ENCODE measurements at places on chromosomes 16 and 17.

- no peak for DNase-seq
These were observed 103.7 kb downstream of the GRIN2A start for GRCh38 chr16:10078541-10078949.

- DNase-seq, result peak; percentile 31
These were observed 11.1 kb downstream of the PIMREG start for GRCh38 chr17:6455321-6455705.

DNA sequence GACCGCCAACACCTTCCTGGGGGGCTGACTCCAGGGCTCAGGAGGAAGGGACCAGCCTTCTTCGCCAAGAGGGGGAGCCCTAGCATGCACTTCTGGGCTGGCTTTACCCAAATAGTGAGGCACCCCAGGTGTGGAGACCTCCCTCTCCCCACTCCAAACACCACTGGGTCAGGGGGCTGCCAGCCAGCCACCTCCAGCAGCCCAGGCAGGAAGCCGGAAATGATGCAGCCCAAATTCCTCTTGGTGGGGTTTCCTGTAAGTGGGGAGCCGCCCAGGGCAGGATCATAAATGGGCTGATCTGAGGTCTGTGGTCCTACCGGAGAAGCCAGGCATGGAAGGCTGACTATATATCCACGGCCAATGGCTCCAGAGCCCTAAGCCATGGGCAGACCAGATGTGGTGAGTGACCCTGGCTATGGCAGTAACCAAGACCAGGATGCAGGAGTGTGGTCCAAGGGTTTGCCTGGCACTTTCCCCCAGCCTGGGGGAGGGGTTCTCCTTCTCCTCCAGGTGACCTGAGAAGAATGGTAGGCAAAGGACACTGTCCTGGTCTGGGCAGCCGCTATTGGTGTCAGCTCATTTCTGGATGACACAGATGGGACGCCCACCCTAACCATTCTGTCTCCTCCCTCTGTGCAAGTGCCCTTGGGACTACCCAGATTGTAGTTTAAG lies 4.2 kb downstream of the GIT1 start:
- no peak for DNase-seq

DNA sequence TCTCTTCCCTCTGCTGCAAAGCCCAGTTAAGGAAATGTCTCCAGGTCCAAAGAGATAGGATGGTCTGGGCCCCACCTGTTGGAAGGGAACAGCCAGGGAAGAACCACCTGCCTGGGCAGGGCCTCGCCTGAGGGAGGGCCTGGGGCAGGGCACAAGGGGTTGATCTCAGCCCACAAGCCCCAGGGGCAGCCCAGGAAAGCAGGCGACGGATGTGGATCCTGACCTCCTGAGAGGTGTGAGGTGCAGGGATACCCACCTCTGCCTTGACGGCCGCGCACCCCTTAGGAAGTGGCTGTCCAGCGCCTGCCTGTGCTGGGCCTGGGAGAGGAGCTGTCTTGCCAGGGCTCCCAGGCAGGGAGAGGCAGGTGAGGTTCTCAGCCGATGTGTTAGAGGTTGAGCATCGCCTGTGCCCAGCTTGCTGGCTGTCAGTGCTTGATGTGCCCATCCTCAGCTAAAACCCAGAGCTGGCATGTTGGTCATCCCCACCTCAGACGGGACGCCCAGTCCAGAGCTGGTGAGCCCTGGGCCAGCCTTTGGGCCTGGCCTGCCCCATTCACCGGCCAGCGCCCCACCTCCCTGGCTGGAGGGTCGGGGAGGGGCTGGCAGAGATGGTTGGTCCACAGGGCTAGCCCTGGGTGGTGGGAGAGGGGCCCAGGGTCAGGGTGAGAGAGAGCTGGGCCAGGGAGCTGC lies 434 bp downstream of the CEMP1 start:
- DNase-seq, result no peak

- no peak for DNase-seq
These were observed 155.3 kb downstream of the CYB561 start for GRCh38 chr17:63290784-63291183.

GRCh38 chr16:9311303-9311954 lies 220.0 kb downstream of the HAPSTR1 start:
- no peak for DNase-seq

- DNase-seq, result no peak
These were observed 19.9 kb upstream of the ATP2C2 start for GRCh38 chr16:84348386-84348888.

GRCh38 chr17:43479948-43480347 lies 3.8 kb upstream of the DHX8 start:
- DNase-seq, result no peak

- no peak for DNase-seq
These were observed 18.1 kb downstream of the CLTC start for GRCh38 chr17:59637611-59638310.

DNA sequence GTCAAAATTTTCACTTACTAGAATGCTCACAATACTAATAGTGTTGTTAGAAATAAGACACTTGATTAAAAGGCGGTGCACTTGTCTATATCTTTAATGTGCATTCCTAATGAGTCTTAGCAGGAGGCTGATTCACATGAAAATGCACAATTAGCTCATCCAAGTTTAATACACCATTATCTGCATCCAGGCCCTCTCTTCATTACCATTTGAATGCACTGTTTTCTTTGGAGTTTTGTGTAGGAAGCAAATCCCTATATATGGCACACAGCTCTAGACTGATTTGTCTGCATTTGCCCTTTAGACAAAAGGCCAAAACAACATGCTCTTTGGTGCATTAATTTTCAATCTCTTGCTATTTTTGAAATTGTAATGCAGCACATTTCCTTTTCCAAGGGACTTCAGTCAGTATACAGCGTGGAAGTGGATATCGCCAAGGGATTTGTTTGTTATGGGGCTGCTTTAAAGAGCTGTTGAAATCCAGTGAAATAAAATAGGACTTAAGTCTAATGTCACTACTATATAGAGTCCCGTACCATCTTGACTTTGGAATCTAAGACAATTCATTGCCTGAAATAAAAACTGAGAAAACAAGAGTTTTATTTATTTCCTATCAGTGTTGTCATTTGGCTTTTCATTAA lies 257.6 kb upstream of the CPHXL start:
- DNase-seq, result no peak

GRCh38 chr16:81836279-81837054 lies 57.4 kb downstream of the PLCG2 start:
- no peak for DNase-seq

DNA sequence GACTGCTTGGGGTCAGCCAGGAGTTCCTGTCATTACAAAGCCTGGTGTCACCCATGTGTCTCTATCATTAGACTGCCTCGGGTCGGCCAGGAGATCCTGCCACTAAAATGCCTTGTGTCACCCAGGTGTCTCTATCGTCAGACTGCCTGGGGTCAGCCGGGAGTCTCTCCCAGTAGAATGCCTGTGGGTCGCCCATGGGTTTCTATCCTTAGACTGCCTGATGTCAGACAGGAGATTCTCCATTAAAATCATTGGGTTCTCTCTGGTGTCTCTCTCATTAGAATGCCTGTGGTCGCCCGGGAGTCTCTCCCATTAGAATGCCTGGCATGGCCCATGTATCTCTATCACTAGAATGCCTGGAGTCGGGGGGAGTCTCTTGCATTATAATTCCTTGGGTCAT lies 2231.0 kb downstream of the TP53TG3F start:
- DNase-seq, result no peak

GRCh38 chr16:1601031-1601430 lies 10.8 kb downstream of the IFT140 start:
- no peak for DNase-seq

GRCh38 chr17:46770818-46771560 lies 47.5 kb downstream of the WNT3 start:
- DNase-seq, result no peak

- no peak for DNase-seq
These were observed 250.4 kb upstream of the TBX2 start for GRCh38 chr17:61149106-61149825.

- no peak for DNase-seq
These were observed 71.2 kb upstream of the MRTFB start for GRCh38 chr16:13999895-14000425.

- no peak for DNase-seq
These were observed 71.5 kb downstream of the RGS9 start for GRCh38 chr17:65208717-65209116.

GRCh38 chr16:87445486-87445885 lies 47.3 kb downstream of the ZCCHC14 start:
- no peak for DNase-seq

DNA sequence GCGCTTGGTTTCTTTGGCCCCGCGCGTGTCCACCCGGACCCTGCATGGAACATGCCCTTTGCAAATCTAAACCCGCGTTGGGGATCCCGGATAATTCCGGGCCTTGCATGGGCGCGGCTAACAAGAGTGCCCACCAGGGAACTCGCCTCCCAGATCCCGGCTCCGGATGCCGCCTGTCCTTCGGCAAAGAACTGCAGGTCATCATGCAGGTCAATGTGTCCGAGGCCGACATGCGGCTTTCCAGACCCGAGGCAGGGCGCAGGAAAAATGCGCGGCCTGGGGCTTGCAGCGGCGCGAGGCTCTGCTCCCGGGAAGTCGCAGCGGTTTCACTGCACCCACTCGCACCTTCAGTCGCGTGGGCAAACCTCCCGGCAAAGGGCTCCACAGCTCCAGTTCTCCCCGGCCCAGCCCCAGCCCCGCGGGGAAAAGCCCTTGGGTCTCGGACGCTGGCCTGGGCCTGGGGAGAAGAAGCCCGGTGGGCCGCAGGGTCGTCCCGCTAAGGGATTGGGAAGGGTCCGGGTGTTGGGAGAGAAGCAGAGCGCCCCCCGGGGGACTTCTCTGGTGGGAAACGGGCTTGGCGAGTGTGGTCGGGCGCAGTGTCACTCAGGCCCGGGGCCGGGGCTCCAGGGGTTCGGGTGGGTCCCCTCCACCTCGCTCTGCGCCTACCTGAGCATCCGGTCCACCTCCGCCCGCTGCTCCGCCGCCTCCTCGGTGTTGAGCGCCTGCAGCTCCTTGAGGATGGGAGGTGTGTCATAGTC lies 805 bp downstream of the HNF1B start:
- no peak for DNase-seq

Data from stimulated activated CD4-positive, alpha-beta T cell treated with anti-CD3 and anti-CD28 coated beads, Interleukin-15, amount 100 ng/mL, for 1 hour (primary cell).